ENCODE measurements at places on chromosomes 16 and 17. TPM values are rescaled to one million over a fixed set of nuclear protein-coding genes. Genes with fewer than 3 reads are reported as not detected.
A peak's percentile ranks its signal among the peaks of the same experiment; 100 is the strongest.

- no peak for DNase-seq
- H3K27me3 ChIP-seq, result no peaks in the 10 kb centered on the region
Measured at GRCh38 chr16:1450841-1451240, 6.5 kb upstream of the CCDC154 start.

Gene SHPK
- 5.3 TPM for total RNA-seq

DNA sequence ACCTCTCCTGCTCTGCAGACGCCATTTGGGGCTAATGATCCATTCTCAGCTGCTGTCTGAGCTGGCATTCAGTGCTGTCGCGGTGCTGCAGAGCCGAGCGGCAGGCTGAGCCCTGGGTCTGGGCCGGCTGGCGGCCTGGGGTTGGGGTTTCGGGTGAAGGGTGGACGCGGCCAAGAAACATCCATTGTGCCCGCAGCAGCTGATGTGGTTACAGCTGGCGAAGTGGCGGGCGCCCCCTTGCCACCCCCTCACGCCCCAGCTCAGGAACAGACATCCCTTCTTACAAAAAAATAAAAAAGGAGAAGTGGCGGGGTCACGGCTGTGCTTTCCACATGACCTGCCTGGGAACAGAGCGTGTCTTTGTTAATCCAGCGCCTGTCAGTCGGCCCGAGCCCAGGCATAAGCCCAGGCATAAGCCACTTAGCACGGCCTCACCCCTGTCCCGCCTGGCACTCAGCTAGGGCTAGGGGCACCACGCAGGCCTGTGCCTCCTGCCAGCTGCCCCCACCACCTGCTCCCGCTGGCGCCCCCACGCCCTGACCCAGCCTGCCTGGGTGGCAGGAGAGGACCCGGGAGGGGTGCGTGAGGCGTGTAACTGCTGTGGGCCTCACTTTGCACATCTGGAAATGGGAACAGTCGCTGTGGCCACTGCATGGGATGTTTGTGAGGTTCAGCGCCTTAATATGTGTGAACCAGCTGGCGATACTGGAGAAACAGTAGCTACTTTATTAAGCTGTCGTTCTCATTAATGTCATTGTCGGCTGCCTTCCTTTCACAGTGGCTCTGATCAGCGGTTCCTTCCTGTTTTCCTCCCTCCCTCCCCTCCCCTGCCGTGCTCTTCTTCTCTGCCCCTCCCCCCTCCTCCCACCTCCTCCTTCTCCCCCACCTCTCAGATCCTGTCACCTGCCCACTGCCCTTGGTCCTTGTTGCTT, 197.7 kb upstream of the CIBAR2 start:
- no peak for DNase-seq
- H3K36me3 ChIP-seq, result no peaks in the 10 kb centered on the region

GRCh38 chr17:32831627-32832243, 45.2 kb downstream of the MYO1D start:
- H3K4me3 ChIP-seq, result no peak overlapping the region
- H3K36me3 ChIP-seq, result peaks cover 5% of the 10 kb centered on the region
- peaks cover 11% of the 10 kb centered on the region for H3K4me1 ChIP-seq
- no peak overlapping the region for H3K27ac ChIP-seq
- DNase-seq, result no peak

DNA sequence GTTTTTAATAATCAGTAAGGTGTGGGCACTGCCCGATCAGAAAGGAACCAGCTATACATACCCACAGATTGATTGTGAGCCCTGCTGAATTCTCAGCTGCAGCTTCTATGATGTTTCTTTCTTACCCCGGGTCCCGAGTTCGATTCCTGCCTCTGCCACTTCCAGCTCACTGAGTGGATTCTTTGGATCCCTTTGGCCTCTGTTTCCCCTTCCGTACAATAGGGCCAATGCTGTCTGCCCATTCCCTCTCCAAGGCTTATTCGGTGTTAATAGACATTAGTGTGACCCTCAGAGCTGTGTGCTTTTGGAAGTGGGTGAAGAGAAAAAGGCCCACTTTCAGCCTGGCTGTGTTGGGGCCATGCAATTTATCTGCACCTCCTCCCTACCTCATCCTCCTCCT, 115.8 kb downstream of the IRX5 start:
- H3K4me1 ChIP-seq, result no peaks in the 10 kb centered on the region
- no peak for DNase-seq
- H3K27ac ChIP-seq, result no peak overlapping the region
- no peaks in the 10 kb centered on the region for H3K36me3 ChIP-seq

DNA sequence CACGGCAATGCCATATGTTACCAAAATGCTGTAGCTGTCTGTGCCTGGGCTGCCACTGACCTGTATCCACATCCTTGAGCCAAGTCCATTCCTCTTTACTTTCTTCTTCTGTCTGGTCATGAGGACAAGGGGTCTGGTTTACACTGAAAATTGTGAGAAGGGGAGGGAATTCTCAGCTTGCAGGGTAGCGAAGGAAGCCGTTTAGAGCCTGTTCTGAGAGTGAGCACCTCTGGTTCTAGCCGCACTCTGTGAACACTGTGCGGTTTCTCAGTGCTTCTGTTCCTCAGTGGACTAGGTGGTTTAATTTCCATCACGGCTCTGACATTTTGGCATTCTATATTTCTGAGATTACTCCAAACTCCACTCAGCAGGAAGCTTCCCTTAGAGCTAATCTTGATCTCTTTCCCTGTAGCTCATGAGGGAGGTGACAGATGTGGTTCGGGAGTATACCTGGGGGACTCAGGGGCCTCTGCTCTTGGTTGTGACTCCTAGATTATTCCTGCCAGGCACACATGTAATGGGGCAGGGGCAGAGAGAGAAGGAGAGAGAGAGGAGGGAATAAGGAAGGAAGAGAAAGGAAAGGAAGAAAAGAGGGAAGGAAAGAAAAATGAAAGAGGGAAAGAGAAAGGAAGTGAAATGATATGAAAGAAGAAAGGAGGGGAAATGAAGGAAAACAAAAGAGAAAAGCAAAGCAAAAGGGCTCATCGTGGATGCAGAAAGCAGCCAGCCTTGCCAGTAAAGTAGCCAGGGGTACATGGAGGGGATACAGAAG, 14.2 kb upstream of the TBX21 start:
- no peaks in the 10 kb centered on the region for H3K36me3 ChIP-seq
- no peak for DNase-seq
- peaks cover 6% of the 10 kb centered on the region for H3K27me3 ChIP-seq
- H3K4me1 ChIP-seq, result peaks cover 52% of the 10 kb centered on the region
- peak overlapping the region; percentile 73 for H3K4me3 ChIP-seq

DNA sequence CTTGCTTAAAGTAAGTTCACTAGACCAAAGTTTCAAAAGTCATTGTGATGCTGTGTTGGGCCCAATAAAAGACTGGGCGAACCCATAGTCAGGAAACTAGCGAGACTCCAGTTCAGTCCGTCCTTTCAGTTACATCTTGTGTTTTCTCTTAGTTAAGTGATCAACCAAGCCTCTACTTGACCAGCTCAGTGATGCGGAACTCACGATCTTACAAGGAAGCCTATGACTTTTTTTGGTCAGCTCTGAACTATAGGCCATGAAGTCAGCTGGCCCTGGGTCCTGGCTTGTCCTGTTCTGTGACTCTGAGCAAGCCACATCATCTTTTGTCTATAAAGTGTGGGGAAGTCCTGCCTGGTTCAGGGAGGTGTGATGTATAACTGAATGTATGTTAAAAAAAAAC, 21.7 kb upstream of the WSCD1 start:
- peaks cover 47% of the 10 kb centered on the region for H3K27me3 ChIP-seq
- H3K4me1 ChIP-seq, result peaks cover 2% of the 10 kb centered on the region
- H3K4me3 ChIP-seq, result no peak overlapping the region
- DNase-seq, result no peak
- peaks cover 7% of the 10 kb centered on the region for H3K36me3 ChIP-seq

DNA sequence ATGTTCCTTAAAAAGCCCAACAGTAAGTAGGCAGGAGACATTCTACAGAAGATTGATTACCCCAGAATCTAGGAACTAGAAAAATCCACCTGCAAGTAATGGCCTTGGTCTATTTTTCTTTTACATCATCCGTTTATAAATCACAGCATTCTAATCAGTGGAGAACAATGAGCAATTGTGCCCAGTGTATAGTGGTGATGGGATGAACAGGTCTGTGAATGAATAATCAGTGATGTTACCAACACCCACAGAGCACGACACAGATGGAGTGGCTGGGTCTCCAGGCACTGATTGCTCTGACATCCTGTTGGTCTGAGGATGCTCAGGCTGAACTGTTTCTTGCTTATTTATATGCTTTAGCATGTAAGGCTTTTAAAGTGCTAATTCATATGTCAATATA, 1251.2 kb upstream of the CDH8 start:
- H3K4me1 ChIP-seq, result no peaks in the 10 kb centered on the region
- no peak overlapping the region for H3K4me3 ChIP-seq
- no peaks in the 10 kb centered on the region for H3K36me3 ChIP-seq
- no peak overlapping the region for H3K27ac ChIP-seq

- H3K4me1 ChIP-seq, result peaks cover 4% of the 10 kb centered on the region
- H3K36me3 ChIP-seq, result peaks cover 2% of the 10 kb centered on the region
- DNase-seq, result no peak
- no peak overlapping the region for H3K4me3 ChIP-seq
- no peak overlapping the region for H3K27ac ChIP-seq
- no peaks in the 10 kb centered on the region for H3K27me3 ChIP-seq
Measured at GRCh38 chr16:31678649-31679325, 151.1 kb downstream of the AHSP start.

- peaks cover 19% of the 10 kb centered on the region for H3K4me1 ChIP-seq
- peaks cover 3% of the 10 kb centered on the region for H3K36me3 ChIP-seq
- peak overlapping the region; percentile 90 for H3K27ac ChIP-seq
- no peak for DNase-seq
- H3K4me3 ChIP-seq, result peak overlapping the region; percentile 90
Measured at GRCh38 chr16:78836802-78837491, 737.5 kb downstream of the WWOX start.

DNA sequence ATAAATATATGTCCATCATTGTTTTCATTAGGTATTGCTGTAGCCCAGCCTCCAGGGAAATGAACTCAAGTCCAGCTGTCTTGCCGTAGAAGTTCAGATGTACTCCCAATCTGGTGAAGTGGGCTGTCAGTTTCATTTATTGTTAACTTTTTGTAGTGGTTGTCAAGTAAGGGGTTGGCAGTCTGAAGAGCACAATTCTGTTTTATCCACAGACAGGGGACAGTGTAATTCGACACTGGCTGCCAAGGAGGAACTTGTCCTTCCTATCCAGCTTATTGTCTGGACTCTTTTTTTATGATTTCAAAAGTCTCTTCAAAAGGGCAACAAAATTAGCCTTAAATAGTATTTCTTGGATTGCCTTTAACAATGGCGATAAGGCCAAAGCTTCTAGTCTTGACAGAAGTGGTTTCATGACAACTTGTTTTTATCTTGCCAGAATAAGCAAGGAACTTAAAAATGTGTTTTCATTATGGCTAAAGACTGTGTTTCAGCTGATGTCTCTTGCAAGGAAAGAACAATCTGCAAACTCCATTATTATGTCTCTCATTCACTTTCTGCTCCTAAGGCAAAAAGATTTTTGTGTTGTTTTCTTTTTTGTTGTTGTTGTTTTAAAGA, 73.9 kb upstream of the TANC2 start:
- DNase-seq, result no peak
- H3K4me1 ChIP-seq, result no peaks in the 10 kb centered on the region
- no peak overlapping the region for H3K4me3 ChIP-seq
- H3K36me3 ChIP-seq, result no peaks in the 10 kb centered on the region
- H3K27ac ChIP-seq, result no peak overlapping the region
- peaks cover 4% of the 10 kb centered on the region for H3K27me3 ChIP-seq

- DNase-seq, result no peak
- peaks cover 16% of the 10 kb centered on the region for H3K4me1 ChIP-seq
- no peak overlapping the region for H3K4me3 ChIP-seq
- peak overlapping the region; percentile 21 for H3K27ac ChIP-seq
- H3K36me3 ChIP-seq, result peaks cover 5% of the 10 kb centered on the region
Measured at GRCh38 chr17:67606471-67606870, 111.3 kb upstream of the NOL11 start.

DNA sequence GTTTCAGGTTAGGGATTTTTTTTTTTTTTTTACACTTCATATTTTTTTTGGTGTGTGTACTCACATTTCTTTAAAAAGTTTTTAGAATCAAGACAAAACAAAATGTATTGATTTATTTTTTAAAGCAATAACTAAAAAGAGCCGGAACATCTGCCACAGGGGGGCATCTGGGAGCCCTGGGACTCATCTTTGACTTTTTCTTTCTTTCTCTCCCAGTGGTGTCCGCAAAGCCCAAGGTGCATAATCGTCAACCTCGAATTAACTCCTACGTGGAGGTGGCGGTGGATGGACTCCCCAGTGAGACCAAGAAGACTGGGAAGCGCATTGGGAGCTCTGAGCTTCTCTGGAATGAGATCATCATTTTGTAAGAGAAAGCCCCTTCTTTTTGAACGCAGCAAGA, 36.3 kb downstream of the WWP2 start:
- no peak overlapping the region for H3K4me3 ChIP-seq
- peaks cover 3% of the 10 kb centered on the region for H3K4me1 ChIP-seq
- H3K27me3 ChIP-seq, result no peaks in the 10 kb centered on the region
- H3K36me3 ChIP-seq, result peaks cover 5% of the 10 kb centered on the region

Gene KRT20
- not detected for total RNA-seq

Measured in T-helper 17 cell (primary cell).